Fibroblast of villous mesenchyme (primary cell): ENCODE measurements at places on chromosomes 3 and 15. TPM values are rescaled to one million over a fixed set of nuclear protein-coding genes. Genes with fewer than 3 reads are reported as not detected.
A peak's percentile ranks its signal among the peaks of the same experiment; 100 is the strongest.

DNA sequence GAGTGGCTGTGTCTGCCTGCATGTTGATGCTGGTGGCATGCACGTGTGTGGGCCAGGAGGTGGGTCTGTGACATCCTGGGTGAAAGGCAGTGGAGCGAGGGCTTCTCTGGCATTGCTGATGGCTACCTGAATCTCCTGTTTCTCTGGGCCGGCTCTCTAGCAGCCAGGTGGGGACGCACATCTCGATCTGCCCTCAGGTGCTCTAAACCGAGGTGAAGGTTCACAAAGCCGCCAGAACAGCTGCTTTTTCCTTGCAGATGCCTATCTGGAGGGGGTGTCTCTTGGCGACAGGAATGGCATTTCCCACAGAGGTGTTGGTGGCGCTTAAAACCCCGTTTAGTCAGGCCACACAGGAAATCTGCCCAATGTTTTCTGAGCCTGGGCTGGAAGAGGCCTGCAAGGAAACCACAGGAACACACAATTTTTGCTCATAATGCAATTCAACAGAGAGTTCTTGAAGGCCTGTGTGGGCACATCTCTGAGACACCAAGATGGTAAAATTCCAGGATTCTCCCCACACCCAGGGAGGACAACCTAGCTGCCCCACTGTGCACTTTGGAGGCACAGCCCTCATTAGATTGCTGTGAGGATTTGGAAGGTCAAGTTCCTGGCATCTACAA lies 11.9 kb downstream of the TMEM158 start:
- no peak for DNase-seq

GRCh38 chr3:66499881-66500575 lies 794 bp downstream of the LRIG1 start:
- DNase-seq = no peak

DNA sequence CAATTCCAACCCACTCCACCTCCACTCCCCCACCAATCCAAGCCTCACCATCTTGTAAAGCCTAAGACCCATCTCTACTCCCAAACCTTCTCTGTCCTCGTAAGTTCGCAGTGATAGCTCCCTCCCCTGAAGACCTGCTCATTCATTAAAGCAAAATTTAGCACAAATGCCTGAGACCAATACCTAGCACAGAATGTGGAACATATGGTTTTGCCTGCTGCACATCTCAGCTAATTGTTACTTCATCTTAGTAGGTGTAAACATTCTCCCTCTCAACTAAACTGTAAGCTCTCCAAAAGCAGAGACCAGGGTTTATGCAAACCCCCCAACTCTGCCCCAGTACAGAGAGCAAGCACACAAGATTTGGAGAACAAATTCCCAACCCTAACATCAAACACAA lies 20.5 kb downstream of the DCLK3 start:
- no peak for DNase-seq

GRCh38 chr3:71825551-71826283 lies 40.8 kb upstream of the PROK2 start:
- DNase-seq = no peak

DNA sequence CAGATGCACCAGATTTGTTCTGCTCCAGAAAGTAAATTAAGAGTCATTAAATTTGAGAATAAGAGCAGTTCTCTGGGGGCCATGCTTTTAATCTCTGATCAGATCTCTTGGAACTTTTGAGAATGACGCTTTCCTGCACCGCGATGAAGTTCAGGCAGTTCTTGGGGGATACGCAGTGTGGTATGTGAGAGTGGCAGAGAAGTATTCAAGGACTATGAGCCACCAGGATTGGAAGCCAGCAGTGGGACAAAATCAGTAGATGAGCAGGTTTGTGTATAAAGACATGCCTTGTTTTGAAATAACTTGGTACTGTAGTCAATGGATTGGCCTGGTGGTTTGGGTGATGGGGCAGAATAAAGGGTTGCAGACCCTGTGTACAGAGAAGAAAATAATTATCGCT lies 483.6 kb downstream of the ERC2 start:
- no peak for DNase-seq

DNA sequence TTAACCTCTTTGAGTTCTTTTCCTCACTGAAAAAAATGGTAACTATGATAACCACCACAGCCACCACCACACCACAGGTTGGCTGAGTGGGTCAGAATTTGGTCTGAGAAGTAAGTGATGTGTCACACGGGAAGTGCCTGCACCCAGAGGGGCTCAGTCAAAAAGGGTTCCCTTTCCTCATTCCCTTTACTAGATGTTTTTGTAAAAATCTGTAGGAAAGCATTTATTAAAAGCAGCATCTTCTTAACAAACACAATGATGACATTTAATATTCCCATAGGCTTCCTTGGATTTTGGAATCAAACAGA lies 23.2 kb downstream of the CFAP92 start:
- DNase-seq = no peak

DNA sequence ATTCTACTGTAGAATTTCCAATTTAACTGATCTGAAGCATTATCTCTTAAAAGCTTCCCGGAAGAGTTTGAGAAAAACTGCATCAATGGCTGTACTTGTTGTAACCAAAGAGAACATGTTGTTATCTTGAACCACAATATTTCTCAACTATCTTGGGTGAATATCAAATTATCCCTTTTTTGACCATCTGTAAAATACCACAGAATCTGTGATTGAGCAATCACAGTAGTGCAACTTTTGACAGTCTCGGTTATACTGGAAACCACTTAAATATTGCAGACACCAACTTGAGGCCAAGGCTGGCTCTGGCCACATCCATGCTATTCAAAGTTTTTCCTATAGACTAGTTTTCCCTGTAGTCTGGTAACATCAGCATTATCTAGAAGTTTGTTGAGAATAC lies 842.8 kb upstream of the EPHA6 start:
- peak; percentile 78 for DNase-seq

The MAP1A gene
- 60.9 and 65.7 TPM in 2 replicates for total RNA-seq

The FBLN2 gene
- total RNA-seq = 30.2 and 50.6 TPM in 2 replicates

The IQCH gene
- total RNA-seq = 2.6 and 4.7 TPM in 2 replicates

The TNFAIP8L3 gene
- 0.43 and 0.64 TPM in 2 replicates for total RNA-seq

The PLSCR1 gene
- total RNA-seq = 32.2 and 34.5 TPM in 2 replicates
